ENCODE measurements at places on chromosomes 5 and 9.

- DNase-seq, result no peak
Observed at GRCh38 chr5:180658774-180659564, 9.6 kb upstream of the FLT4 start.

GRCh38 chr9:16181539-16181938 is 628.7 kb downstream of the CCDC171 start:
- no peak for DNase-seq

DNA sequence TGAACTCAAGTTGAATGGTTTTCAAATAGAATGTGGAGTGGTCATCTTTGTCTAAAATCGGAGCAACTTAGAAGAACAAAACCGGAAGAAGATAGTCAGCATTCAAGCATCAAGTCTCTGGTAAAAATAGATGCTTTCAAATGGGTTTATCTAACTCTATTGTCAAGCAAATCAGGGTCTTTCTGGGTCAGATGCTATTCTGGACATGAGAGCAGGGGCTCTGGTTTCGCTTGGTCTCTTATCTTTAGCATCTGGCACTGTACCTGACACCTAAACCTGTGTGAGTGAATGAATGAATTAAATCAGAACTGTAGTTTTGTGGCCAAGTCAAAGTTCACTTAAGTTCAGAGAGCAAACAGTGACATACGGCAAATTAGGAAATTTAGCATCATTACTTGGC is 173.5 kb downstream of the SLIT3 start:
- no peak for DNase-seq

DNA sequence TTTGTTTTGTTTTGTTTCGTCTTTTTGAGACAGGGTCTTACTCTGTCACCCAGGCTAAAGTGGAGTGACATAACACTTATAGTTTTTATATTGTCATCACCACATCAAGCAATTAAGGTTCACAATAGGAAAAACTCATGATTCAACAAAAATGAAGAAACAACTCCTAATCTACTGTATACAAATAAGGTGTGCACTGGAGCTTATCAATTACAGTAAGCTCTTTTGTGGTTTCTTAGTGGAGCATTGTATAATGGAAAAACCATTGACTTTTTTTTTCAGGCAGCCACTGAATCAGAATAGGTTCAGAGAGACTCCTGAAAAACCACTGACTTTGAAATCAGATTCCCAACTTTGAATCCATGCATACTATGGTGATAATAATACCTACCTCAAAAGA is 10.8 kb upstream of the PLIN2 start:
- DNase-seq, result no peak

DNA sequence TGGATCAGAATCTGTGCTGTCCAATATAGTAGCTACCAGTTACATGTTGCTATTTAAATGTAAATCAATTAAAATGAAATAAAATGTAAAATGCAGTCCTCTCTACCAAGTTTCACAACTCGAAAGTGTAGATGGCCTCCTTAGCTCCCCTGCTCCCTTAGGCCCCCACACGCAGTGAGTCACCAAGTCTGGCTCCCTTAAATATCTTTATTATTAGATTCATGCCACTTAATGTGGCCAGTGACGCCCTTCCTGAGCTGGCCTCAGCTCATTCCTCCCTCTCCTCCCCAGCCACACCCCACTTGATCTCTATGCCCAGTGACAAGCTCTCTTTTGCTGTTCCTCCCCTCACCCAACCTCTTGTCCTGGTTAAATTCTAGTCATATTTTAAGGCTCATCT is 88.4 kb upstream of the DNAH5 start:
- DNase-seq, result no peak

- DNase-seq, result no peak
Observed at GRCh38 chr9:122819326-122819725, 9.1 kb downstream of the PDCL start.

GRCh38 chr5:150085191-150085912 is 1.0 kb downstream of the CSF1R start:
- no peak for DNase-seq

- DNase-seq, result no peak
Observed at GRCh38 chr5:53151713-53152458, 42.3 kb upstream of the MOCS2 start.

- no peak for DNase-seq
Observed at GRCh38 chr9:107749787-107750444, 260.3 kb upstream of the KLF4 start.

GRCh38 chr5:3116366-3116765 is 364.9 kb upstream of the IRX2 start:
- DNase-seq, result no peak

DNA sequence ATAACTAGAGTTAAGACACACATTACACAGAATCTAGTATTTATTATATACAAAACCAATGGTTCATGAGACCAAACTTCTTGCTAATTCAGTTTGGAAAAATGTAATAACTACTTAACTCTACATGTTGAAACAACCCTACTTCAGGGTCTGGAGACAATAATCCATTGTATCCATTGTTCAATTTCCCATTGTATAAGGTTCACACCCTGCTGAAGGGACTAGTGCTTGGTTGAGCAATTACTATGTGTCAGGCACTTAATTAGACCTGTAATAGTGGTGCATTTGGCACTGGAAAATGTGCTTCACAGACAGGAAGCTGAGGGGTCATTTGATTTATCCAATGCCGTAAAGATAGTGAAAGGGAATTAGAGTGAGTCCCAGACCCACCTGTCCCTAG is 114.3 kb upstream of the PAPPA start:
- no peak for DNase-seq

- DNase-seq, result no peak
Observed at GRCh38 chr5:26245321-26245720, 793.1 kb downstream of the CDH9 start.

DNA sequence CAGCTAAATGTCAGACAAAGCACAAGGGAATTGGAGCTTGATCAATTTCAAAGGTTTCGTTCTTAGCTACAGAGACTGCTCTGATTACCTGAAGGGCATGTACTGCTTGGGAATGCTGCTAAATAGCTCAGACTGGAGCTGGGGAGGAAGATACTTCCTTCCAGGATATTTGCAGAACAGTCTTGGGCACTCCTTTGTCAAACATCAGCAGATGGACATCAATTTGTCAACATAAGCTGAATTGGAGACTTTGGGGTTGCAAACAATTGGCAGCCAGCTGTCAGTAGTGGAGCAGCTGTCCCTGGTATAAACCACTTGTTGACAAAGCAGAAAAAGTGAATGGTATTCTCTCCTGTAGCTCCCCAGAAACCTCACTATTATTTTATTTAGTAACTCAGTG is 182.0 kb downstream of the CCDC192 start:
- no peak for DNase-seq

DNA sequence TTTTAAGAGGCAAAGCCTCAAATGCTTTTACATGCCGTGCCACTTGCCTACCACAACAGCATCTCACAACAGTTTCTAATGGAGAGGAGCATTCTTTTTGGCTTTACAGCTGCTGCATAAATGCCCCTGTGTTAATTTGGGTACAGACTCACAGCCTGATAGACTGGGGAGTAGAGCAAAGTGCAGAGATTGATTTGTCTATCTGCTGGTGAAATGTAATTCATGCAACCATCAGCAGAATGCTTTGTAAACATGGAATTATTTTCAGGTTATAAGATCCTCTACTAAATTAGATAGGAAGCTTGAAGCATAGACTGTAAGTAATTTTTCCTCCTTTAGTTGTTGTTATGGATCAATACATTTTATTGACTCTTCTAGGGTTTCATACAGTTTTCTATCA is 170.3 kb downstream of the CD180 start:
- no peak for DNase-seq

GRCh38 chr9:128102196-128102595 is 25.3 kb downstream of the PTGES2 start:
- no peak for DNase-seq

GRCh38 chr5:123429221-123429954 is 6.2 kb upstream of the CEP120 start:
- no peak for DNase-seq

GRCh38 chr5:12488161-12488560 is 583.9 kb upstream of the CTNND2 start:
- no peak for DNase-seq

GRCh38 chr5:58890701-58891085 is 307.8 kb downstream of the RAB3C start:
- no peak for DNase-seq

GRCh38 chr9:98635374-98635773 is 73.4 kb downstream of the GABBR2 start:
- DNase-seq, result no peak

DNA sequence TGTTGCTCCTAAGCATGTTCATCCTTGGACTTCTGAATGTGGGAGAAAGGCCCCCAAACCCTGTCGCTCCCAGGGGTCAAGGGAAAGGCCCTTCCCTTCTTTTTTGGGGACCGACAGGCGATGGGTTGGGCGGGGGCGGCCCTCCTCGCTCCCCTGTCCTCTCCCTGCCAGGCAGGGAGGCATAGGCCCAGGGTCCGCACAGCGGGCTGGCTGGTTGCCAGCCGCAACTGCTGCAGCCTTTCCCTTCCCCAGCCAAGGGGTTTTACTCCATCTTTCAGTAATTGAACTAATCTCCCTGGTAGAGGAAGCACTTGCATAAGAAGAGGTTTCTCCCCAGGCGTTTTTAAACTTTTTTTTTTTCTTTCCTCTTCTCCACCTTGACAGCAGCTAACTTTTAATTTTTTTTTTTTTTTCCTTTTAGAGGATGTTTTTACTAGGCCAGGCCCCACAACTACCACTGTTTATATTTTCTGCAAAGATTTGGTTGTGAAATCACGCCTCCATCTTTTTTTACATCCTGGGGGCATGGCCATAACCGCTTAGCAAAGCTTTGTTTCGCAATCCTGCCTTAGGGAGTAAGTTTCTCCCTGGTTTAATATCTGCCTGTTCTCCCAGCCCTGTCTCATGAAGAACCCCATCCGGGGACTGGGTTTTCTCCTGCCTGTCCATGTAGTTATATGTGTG is 216.9 kb upstream of the ZNF608 start:
- DNase-seq, result no peak

DNA sequence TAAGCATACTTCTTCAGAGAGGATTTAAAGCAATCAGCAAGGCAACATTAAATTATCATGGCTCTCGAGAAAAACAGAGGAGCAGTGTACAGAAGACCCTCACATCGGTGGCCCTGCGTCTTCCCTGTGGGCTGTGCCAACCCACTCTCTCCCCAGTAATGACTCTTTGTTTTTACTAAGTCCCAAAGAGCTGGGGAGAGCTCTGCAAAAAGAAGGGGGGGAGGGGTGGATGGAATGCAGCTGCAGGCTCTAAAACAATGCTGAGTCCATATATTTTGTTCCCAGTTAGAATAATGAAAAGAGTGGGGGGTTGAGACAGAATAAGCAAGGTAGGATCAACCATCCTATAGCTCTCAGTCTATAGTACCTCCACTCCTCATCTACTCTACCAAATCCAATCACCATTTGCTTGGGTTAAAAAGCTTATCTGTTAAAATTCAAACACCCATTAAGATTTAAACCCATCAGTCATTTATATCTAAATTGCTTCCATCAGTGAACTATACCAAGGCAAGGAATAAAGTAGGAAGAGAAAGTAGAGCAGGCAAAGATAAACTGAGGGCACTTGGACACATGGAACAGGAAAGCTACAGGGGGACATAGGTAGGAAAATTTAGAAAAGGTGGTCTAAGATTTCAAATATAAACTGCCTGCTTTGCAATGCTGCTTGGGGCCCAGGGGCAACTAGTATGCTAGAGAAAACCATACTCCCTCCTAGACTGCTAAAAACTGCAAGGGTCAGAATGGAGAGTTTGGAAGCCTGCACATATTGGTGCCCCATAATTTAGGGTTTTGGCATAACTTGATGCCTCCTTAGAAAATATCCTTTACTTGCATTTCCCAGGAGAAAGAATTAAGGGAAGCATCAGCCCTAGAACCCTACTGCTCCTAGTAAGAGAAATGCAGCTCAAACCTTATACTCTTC is 20.6 kb downstream of the ELL2 start:
- DNase-seq, result no peak

Data from NCI-H1048 (cell line).